ENCODE measurements at places on chromosomes 5 and 9.
A peak's percentile ranks its signal among the peaks of the same experiment; 100 is the strongest.

DNA sequence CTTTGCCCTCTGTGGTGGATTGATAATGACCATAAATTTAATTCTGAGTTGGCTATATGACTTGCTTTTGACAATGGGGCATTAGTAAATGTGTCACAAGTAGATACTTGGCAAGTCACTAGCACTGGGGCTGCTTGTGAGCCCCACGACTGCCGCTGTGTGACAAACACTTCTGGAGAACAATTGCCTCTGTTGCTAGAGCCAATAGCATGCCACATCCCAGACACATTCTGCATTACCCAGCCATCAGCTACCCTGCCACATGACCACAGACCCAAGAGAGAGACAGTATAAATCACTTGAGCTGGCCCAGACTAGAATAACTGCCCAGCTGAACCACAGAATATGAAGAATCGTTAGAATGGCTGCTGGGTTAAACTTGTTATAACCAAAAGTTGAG lies 753.2 kb upstream of the DMAC1 start:
- no peaks in the 10 kb centered on the region for H3K4me1 ChIP-seq
- no peak overlapping the region for H3K4me3 ChIP-seq
- DNase-seq: no peak
- no peak overlapping the region for H3K27ac ChIP-seq

GRCh38 chr5:36459176-36460135 lies 146.9 kb upstream of the SLC1A3 start:
- no peaks in the 10 kb centered on the region for H3K4me1 ChIP-seq
- no peak for DNase-seq
- H3K36me3 ChIP-seq: no peaks in the 10 kb centered on the region
- peaks cover 5% of the 10 kb centered on the region for H3K27me3 ChIP-seq

GRCh38 chr9:80946496-80947170 lies 742.7 kb downstream of the TLE1 start:
- DNase-seq: no peak
- H3K27ac ChIP-seq: no peak overlapping the region
- H3K4me3 ChIP-seq: no peak overlapping the region
- no peaks in the 10 kb centered on the region for H3K36me3 ChIP-seq
- no peaks in the 10 kb centered on the region for H3K4me1 ChIP-seq

- peaks cover 28% of the 10 kb centered on the region for H3K4me1 ChIP-seq
- no peaks in the 10 kb centered on the region for H3K27me3 ChIP-seq
- no peak overlapping the region for H3K4me3 ChIP-seq
- DNase-seq: no peak
- peaks cover 22% of the 10 kb centered on the region for H3K36me3 ChIP-seq
Measured at GRCh38 chr5:137935190-137935589, 45.9 kb downstream of the PKD2L2 start.

- no peaks in the 10 kb centered on the region for H3K36me3 ChIP-seq
- DNase-seq: no peak
- H3K4me3 ChIP-seq: no peak overlapping the region
- H3K4me1 ChIP-seq: no peaks in the 10 kb centered on the region
- no peaks in the 10 kb centered on the region for H3K27me3 ChIP-seq
Measured at GRCh38 chr5:8114597-8115266, 245.8 kb downstream of the MTRR start.

GRCh38 chr5:140224658-140225057 lies 49.7 kb downstream of the CYSTM1 start:
- no peak for DNase-seq
- no peaks in the 10 kb centered on the region for H3K27me3 ChIP-seq
- H3K4me3 ChIP-seq: no peak overlapping the region
- no peak overlapping the region for H3K27ac ChIP-seq
- H3K36me3 ChIP-seq: no peaks in the 10 kb centered on the region
- peaks cover 28% of the 10 kb centered on the region for H3K4me1 ChIP-seq

- peaks cover 1% of the 10 kb centered on the region for H3K27me3 ChIP-seq
- no peak overlapping the region for H3K4me3 ChIP-seq
- H3K36me3 ChIP-seq: no peaks in the 10 kb centered on the region
- no peaks in the 10 kb centered on the region for H3K4me1 ChIP-seq
- DNase-seq: no peak
Measured at GRCh38 chr9:103899866-103900265, 194.2 kb upstream of the SMC2 start.

- no peak overlapping the region for H3K27ac ChIP-seq
- H3K36me3 ChIP-seq: peaks cover 6% of the 10 kb centered on the region
- no peak for DNase-seq
- H3K4me1 ChIP-seq: no peaks in the 10 kb centered on the region
Measured at GRCh38 chr5:103174147-103174546, 54.0 kb downstream of the PPIP5K2 start.

- H3K36me3 ChIP-seq: no peaks in the 10 kb centered on the region
- H3K4me3 ChIP-seq: no peak overlapping the region
- no peak for DNase-seq
- H3K27ac ChIP-seq: peak overlapping the region; percentile 68
- peaks cover 8% of the 10 kb centered on the region for H3K4me1 ChIP-seq
- H3K27me3 ChIP-seq: no peaks in the 10 kb centered on the region
Measured at GRCh38 chr5:141851195-141851874, 26.9 kb downstream of the PCDH1 start.

- no peaks in the 10 kb centered on the region for H3K27me3 ChIP-seq
- H3K27ac ChIP-seq: peak overlapping the region; percentile 92
- H3K4me1 ChIP-seq: peaks cover 47% of the 10 kb centered on the region
- DNase-seq: no peak
Measured at GRCh38 chr9:132348676-132349075, 6.1 kb downstream of the SETX start.

DNA sequence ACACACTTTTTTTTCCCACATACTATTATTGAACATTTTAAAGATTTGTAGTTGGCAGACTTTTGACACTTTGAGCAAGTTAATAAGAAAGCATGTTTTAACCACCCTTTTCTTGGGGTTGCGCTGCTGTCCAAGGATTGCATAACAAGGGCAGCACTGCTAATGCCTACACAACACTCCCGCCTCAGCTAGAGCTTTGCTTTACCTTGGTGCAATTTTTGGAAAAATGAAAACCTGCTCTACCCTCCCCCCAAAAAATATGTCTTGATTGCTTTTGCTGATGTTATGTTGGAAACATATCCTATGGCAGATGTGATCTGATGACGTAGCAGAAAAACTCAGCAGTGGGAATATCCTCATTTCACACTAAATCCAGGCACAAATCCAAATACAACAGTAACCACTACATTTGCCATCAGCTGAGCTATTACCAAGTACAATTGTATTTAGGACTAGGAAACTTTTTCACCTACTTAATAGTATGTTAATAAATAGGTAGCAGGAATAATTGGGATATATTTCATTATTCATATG lies 51.5 kb downstream of the UBE2R2 start:
- H3K4me3 ChIP-seq: no peak overlapping the region
- peaks cover 9% of the 10 kb centered on the region for H3K36me3 ChIP-seq
- no peaks in the 10 kb centered on the region for H3K27me3 ChIP-seq
- H3K4me1 ChIP-seq: peaks cover 28% of the 10 kb centered on the region
- H3K27ac ChIP-seq: no peak overlapping the region

GRCh38 chr5:5492087-5492933 lies 69.8 kb downstream of the ICE1 start:
- H3K27ac ChIP-seq: no peak overlapping the region
- peaks cover 13% of the 10 kb centered on the region for H3K4me1 ChIP-seq
- peak; percentile 52 for DNase-seq
- H3K4me3 ChIP-seq: no peak overlapping the region
- peaks cover 5% of the 10 kb centered on the region for H3K27me3 ChIP-seq
- H3K36me3 ChIP-seq: peaks cover 9% of the 10 kb centered on the region

DNA sequence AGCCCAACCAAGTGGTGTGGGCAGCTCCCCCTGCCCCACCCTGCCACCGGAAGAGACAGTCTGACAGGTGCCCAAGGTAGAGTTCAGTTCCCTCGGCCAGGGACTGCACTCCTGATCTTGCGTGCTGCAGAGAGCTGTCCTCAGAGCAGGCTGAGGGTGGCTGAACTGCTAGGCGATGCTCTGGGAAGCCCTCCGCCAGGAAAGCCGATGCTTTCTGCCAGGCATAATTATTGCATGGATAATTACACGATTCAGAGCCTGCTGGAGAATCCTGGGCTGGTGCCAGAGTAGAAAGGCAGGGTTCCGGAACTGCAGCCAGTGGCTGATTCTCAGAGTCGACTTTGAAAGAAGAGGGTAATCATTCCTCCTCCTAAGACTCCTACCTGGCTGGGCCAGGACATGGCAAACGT lies 19.3 kb downstream of the KCNIP1 start:
- no peaks in the 10 kb centered on the region for H3K4me1 ChIP-seq
- no peak for DNase-seq
- H3K27ac ChIP-seq: no peak overlapping the region
- no peaks in the 10 kb centered on the region for H3K36me3 ChIP-seq
- peaks cover 15% of the 10 kb centered on the region for H3K27me3 ChIP-seq

- H3K27ac ChIP-seq: no peak overlapping the region
- no peaks in the 10 kb centered on the region for H3K36me3 ChIP-seq
- DNase-seq: peak; percentile 27
- H3K4me3 ChIP-seq: no peak overlapping the region
- no peaks in the 10 kb centered on the region for H3K4me1 ChIP-seq
Measured at GRCh38 chr5:59390074-59390659, 503.4 kb downstream of the PDE4D start.

DNA sequence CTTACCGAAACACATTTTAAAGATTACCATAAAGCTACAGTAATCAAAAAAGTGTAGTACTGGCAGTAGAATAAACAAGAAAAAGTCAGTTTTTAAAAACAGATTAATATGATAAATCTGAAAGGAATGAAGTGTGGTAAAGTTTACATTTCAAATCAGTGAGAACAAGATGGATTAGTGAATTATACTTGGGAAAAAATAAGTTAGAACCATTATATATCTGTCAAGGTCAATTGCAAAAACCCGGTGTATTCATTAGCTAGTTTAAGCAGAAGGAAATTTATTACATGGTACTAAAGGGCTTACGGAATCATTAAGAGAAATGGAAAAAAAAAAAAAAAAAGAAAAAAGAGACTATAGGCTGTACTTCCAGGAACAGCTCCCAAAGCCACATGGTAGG lies 164.3 kb downstream of the MUSK start:
- peaks cover 2% of the 10 kb centered on the region for H3K27me3 ChIP-seq
- no peaks in the 10 kb centered on the region for H3K4me1 ChIP-seq
- no peak for DNase-seq
- no peak overlapping the region for H3K27ac ChIP-seq
- no peak overlapping the region for H3K4me3 ChIP-seq
- H3K36me3 ChIP-seq: no peaks in the 10 kb centered on the region

- no peak overlapping the region for H3K4me3 ChIP-seq
- peak; percentile 62 for DNase-seq
- peaks cover 23% of the 10 kb centered on the region for H3K4me1 ChIP-seq
- H3K36me3 ChIP-seq: no peaks in the 10 kb centered on the region
- H3K27ac ChIP-seq: peak overlapping the region; percentile 72
- peaks cover 5% of the 10 kb centered on the region for H3K27me3 ChIP-seq
Measured at GRCh38 chr5:66329078-66329477, 185.0 kb downstream of the SREK1 start.

DNA sequence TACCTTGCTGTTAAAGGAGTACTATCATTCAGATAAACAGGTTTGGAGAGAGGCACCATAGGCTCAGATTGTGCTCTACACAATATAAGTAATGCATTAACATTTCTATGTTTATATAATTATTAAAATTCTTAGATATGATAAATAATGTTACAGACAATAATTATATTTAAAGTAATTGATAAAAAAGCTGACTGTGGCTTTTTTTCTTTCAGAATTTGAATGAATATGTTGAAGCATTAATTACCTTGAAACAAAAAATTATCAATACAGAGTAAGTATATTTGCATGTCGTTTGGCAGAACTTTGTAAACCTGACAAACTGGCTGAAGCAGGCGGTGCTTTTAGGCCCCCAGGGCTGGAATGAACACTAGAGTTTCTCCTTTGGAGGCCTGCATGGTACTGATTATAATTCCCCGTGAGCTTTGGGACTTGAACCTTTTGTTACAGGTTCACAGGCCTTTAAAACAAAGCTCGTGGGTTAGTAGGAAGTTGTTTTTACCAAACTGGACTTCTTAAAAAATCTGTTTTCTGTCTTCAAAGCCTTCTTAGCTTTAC lies 13.8 kb downstream of the ICE1 start:
- H3K27me3 ChIP-seq: no peaks in the 10 kb centered on the region
- H3K27ac ChIP-seq: no peak overlapping the region
- H3K4me1 ChIP-seq: peaks cover 35% of the 10 kb centered on the region
- H3K4me3 ChIP-seq: no peak overlapping the region

DNA sequence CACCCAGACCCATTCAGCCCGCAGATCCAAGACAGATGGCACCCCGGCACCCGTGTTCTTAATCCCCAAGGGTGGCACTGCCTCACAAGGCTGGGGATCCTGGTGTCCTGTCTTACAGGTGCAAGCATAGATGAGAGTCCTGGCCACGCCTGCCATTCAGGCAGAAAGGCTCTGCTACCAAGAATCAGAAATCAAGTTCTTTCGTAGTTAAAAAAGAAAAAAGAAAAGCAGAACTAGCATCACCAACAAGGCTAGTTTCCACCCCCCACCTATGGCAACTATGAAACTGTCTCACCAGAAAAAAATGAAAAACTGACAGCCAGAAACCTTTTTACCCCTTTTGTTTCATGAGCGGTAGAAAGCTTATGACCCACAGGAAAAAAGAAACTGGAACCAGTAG lies 170.4 kb downstream of the SYK start:
- H3K4me1 ChIP-seq: peaks cover 7% of the 10 kb centered on the region
- DNase-seq: no peak
- no peak overlapping the region for H3K27ac ChIP-seq
- no peak overlapping the region for H3K4me3 ChIP-seq
- peaks cover 14% of the 10 kb centered on the region for H3K27me3 ChIP-seq

DNA sequence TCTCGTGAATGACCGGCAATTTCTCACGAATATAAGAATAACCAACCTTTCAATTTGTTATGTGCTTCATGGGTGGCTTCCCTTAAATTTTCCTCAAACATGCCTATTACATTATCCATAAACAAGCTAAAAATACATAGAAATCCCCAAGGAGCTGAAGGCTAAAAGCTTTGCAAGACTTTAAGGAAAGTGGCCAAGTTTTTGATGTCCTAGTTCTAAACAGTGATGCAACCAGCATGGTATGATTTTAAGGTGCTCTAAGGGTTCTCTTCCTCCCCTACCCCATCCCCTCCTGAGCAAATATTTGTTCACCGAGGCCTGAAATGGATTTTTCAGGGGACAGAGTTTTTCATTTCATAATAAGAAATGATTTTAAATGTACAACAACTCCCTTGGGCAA lies 79.8 kb downstream of the RGS7BP start:
- no peaks in the 10 kb centered on the region for H3K4me1 ChIP-seq
- no peak overlapping the region for H3K27ac ChIP-seq
- no peak for DNase-seq
- H3K27me3 ChIP-seq: peaks cover 24% of the 10 kb centered on the region

- DNase-seq: no peak
- H3K36me3 ChIP-seq: peaks cover 22% of the 10 kb centered on the region
- H3K27ac ChIP-seq: no peak overlapping the region
- no peak overlapping the region for H3K4me3 ChIP-seq
- H3K27me3 ChIP-seq: no peaks in the 10 kb centered on the region
Measured at GRCh38 chr9:20972684-20973083, 58.8 kb downstream of the HACD4 start.

GRCh38 chr9:111037356-111037707 lies 938 bp downstream of the LPAR1 start:
- H3K27ac ChIP-seq: no peak overlapping the region
- no peak for DNase-seq
- peaks cover 13% of the 10 kb centered on the region for H3K4me1 ChIP-seq
- H3K4me3 ChIP-seq: no peak overlapping the region

GRCh38 chr9:104028827-104029226 lies 65.3 kb upstream of the SMC2 start:
- peaks cover 19% of the 10 kb centered on the region for H3K4me1 ChIP-seq
- no peak overlapping the region for H3K4me3 ChIP-seq
- H3K36me3 ChIP-seq: no peaks in the 10 kb centered on the region

Data from activated CD4-positive, alpha-beta T cell treated with anti-CD3 and anti-CD28 coated beads for 36 hours (primary cell).